ENCODE measurements at places on chromosomes 12 and 14.

- no peak for DNase-seq
These were observed 1.8 kb upstream of the KRT83 start for GRCh38 chr12:52323001-52323400.

DNA sequence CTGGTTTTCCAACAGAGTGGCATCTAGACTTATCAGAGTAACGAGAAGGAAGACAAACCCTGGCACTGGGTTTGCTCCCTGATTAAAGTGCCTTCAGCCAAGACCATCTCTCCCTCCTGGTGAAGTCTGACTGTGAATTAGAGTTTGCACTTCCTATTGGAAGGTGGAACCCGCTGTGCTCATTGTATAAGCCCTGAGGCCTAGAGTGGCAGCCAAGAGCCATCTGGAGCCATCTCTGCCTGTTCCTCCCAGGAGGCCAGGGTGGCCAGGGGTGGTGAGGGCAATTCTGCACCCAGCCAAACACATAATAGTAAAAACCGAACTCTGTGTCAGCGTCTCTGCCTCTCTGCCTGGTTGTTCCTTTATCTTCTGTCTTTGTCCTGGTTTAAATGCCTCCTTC is 25.0 kb downstream of the MFAP5 start:
- no peak for DNase-seq

DNA sequence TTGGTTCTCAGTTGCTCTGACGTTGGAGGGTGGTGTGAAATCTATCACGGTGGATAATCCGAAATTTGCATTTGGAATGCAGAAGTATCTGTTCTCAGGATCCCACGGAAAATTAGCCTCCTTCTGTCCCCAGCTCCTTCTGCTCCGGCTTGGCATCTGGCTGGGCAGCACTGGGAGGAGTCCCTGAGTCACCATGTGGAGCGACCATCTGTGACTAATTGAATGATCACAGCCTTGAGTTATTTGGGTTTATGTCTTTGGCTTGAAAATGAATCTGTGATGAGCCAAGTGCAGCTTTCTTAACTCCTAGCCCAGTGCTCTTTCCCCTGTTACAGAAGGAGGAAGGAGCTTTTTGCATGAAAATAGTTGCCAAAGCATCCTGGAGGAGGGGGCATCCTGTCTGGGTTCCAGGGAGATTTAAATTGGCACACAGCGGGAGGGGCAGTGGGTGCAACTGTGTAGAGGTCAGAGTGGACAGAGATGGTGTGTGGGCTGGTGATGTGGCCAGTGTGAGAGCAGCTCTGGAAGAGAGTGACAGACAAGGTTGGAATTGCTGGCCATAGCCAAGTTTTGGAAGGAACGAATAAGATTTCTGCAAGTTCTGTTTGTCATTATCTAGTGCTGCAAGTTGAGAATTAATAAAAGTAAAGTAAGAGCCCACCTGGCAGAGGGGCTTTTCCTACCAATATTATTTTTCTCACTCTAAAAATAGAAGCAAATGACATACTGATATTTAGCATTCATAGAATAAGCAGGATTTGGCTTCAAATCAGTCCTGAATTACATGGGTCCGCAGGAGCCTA is 74.4 kb downstream of the SLC24A4 start:
- no peak for DNase-seq

DNA sequence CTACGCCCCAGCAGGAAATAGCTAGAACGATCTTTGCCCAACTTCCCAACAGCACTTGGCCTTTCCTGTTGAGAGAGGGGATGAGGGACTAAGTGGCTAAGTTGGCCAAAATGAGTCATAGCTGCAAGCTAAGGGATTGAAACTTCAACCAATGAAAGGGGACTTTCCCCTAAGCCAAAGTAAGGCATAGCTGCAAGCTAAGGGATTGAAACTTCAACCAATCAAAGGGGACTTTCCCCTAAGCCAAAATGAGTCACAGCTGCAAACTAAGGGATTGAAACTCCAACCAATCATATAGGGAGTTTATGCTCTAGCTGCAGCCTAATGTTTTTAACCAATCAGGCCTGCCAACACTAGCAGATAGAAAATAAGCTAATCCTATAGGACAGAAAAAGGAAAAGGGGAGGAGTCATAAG is 100.5 kb upstream of the SSTR1 start:
- DNase-seq, result no peak
